ENCODE measurements at places on chromosomes 5 and 9.

DNA sequence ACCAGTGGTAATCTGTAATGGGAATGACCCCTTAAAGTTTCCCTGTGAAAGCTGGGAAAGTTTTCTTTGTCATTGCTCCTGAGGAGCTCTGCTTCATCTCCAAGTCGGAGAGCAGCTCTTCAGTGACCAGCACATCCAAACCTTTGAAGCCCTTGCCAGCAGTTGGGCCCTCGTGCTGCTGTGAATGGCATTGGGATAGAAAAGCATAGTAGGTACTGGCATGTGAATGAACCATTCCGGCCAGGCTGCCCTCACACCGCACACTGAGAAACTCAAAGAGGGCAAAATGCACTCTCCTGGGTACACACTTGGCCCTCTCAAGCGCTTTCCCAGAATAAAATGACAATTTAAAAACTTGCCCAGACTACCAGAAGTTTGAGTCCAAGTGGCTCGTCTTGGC lies 1135.0 kb upstream of the WWC1 start:
- no peak for DNase-seq

GRCh38 chr9:136171801-136172411 lies 33.0 kb downstream of the LHX3 start:
- no peak for DNase-seq

GRCh38 chr9:15622318-15622971 lies 69.6 kb downstream of the CCDC171 start:
- DNase-seq: no peak

GRCh38 chr5:39505791-39506190 lies 81.0 kb upstream of the DAB2 start:
- no peak for DNase-seq

GRCh38 chr9:104227108-104227507 lies 133.0 kb downstream of the SMC2 start:
- no peak for DNase-seq

- no peak for DNase-seq
These were observed 11.9 kb downstream of the VAV2 start for GRCh38 chr9:133979921-133980863.

- no peak for DNase-seq
These were observed 13.5 kb downstream of the ZNF79 start for GRCh38 chr9:127437497-127438264.

DNA sequence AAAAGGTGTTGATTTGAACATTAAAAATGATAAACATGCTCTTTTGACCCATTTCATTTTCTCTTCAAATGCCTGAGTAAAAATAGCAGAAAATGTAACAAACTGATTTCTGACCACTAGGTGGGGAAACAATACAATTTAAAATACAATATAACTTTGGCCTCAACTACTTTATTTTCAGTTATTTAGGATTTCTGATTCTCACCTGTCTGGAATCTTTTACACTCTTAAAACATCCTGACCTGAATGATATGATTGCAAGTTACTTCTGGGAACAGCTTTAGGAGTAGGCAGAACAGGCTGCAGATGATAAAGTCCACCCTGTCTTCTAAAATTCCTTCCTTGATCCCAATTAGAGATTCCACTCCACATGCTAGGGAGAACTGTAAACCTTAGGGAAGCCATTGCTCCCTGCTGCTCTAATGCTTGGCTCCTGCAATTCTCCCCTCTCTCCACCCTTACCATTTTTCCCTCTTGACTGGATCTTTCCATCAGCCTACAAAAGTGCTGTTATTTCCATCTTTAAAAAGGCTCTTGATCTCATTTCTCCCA lies 70.3 kb downstream of the FYB1 start:
- DNase-seq: no peak

DNA sequence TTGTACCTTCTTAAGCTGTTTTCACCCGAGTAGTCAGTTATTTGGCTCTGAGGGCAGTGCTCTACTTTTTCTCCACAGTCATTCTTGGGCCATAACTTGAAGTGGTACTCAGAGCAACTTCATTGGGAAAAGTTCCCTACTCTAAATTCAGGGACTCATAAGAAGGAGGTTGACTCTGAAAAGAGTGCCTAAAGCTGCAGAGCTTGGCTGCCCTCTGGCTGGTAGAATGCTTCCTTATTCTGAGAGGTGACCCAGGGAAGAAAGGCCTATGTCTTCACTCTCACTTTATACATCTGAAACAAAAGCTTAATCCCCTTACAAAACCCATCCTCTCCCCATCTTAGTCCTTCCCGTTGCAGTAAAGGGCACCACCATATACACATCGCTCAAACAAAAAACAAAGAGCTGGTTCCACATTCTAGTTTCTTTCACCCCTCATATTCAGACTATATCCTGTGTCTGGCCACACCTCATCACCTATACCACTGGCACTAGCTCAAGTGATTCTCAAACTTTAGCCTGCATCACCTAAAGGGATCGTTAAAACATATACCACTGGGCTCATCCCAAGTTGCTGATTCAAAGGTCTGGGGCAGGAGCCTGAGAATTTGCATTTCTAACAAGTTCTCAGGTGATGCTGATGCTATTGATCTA lies 7.9 kb downstream of the IGIP start:
- no peak for DNase-seq

- DNase-seq: no peak
These were observed 530.2 kb downstream of the EBF1 start for GRCh38 chr5:158569534-158569933.

GRCh38 chr5:146877783-146878475 lies 628 bp downstream of the PPP2R2B start:
- DNase-seq: no peak

DNA sequence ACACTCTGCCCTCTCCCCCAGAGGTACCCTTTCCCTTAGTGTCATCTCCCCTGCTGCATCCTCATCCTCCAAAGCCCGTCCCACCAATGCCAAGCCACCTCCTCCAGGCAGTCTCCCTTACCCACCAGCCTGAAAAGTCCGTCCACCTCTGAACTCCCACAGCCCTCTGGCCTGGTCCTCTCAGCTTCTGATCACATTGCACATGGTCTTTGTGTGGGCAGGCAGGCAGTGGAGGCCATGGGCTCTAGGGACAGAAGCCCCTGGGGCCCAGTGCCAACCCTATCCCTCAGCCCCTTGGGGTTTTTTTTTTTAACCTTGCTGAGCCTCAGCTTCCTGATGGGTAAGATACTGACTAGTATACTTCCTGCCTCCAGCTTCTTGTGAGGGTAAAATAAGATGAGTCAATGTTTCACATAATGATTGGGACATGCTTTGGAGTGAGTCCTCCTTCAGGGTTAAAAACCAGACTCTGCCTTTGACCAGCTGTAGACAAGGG lies 19.4 kb downstream of the CSF1R start:
- DNase-seq: no peak

- DNase-seq: no peak
These were observed 26.4 kb upstream of the LNPEP start for GRCh38 chr5:96909435-96909834.

DNA sequence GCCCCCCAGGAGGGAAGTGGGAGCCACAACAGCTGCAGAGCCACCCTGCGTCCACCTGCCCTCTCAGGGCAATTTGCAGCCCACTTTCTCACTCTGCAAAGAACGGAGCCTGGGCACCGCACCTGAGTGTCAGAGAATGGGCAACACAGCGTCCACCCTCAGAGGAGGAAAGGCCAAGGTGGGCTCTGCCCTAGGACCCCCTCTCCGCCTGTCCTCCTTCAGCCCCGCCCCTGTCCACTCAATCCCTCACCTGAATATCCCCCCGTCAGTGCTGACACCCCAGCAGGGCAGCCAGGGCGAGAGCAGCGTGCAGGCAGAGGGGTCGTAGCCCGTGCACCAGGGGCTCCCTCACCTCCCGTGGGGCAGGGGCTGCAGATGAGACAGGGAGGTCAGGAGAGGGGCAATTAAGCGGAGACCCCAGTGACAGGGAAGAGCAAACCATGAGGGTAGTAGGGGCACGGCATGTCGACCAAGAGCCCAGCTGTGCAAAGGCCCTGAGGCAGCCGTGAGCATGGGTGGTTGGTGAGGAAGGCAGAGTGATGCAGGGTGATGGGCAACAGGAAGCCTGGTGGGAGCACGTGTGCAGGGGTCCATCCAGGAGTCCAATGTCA lies 140.3 kb downstream of the OLFM1 start:
- DNase-seq: no peak

GRCh38 chr5:132203464-132203818 lies 24.2 kb downstream of the P4HA2 start:
- DNase-seq: no peak

DNA sequence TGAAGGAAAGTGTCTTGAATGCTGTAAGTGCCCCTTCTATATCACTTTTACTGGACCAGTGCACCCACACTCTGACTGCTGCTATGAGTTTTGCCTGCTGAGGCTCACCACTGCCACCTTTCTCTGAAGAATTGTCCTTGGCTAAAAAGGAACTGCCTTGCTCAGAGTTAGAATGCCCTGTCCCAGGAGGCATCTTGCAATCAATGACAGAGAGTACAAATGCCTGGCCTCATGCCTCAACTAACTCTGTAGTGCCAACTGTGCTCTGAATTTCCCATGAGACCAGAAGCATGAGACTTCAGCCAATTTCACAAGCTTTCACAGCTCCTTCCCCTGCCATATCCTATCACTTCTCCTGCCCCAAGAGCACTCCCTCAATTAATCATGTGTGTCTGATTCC lies 569.7 kb downstream of the ZNF608 start:
- no peak for DNase-seq

- no peak for DNase-seq
These were observed 27.6 kb upstream of the RNF130 start for GRCh38 chr5:180098991-180099732.

- DNase-seq: no peak
These were observed 17.9 kb downstream of the ANXA6 start for GRCh38 chr5:151139646-151140045.

DNA sequence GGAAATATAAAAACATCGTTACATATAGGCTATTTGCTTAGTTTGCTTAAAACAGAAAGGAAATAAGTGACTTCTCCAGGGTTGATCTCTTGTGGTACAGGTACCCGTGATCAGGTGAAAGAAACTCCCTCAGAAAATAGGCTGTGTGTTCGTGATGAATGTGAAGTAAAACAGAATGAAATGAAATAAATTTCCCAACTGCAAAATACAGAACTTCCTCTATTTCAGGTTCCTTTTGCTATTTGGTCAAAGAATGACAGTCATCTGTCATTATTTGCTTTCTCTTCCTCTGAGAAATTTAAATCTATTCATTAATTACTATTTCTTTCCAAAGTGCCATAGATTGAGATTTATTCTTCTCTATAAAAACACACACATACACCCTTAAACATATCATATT lies 408.1 kb downstream of the FAM170A start:
- no peak for DNase-seq

- DNase-seq: no peak
These were observed 37.8 kb downstream of the MEF2C start for GRCh38 chr5:88845081-88845697.

DNA sequence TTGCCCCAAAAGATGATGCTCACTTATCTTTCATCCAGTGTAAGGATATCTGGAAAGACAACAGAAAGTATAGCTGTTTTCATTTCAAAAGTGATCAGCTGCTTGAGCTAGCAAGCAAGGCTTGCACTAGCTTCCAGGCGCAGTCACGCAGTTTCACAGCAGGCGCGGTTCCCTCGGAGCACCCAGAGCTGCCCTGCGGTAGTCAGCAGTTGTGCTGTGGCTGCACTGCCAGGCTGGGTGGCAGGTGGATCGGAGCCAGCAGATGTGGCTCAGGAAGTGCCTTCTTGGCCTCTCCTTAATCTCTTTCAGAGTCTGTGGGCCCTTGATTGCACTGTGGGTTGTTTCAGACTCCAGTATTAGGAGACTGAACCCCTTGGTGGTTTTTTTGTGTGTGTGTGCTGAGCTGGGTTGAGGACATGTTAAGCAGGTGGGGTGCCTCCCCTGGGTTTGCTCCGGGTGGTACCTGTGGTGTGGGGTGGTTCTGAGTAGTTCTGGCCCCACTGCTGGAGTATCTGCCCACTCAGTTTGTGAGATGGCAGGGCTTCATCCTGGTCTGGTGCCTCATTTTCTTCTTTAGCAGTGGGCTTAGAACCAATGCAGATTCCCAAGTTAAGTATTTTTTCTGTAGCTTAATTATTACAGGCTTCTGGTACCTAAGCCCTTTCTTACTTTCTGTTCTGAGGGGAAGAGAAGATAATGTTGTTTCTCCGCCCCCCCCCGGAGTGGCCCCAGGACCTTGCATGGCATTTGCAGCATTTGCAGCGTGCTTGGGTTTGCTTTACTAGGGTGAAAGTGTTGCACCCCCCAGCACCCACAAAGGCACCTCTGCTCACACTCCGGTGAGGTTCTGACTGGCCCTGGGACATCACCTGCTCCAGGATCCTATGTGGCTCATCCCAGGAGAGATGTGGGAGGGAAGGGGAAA lies 16.4 kb downstream of the TENT4A start:
- no peak for DNase-seq

- DNase-seq: no peak
These were observed 132.9 kb downstream of the NFIB start for GRCh38 chr9:14180960-14181537.

GRCh38 chr5:93620487-93621326 lies 37.7 kb downstream of the NR2F1 start:
- no peak for DNase-seq

DNA sequence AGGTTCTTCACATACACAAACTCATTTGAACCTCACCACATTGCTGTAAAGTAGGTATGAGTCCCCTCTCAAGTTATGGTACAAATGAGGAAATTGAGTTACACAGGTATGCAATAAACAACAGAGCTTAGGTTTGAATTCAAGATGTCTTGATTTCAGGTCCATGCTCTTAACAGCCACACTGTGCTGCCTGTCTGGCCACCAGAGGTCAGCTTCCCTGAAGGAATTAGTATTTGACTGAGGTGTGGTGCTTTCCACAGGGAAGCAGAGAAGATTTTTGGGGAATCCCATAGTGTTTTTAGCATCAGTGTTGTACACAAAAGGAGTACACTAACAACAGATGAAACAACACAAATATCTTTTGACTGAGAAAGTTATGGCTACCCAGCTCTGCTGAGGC lies 94.4 kb upstream of the ITGA1 start:
- DNase-seq: no peak

GRCh38 chr5:103178167-103178566 lies 58.1 kb downstream of the PPIP5K2 start:
- DNase-seq: no peak

DNA sequence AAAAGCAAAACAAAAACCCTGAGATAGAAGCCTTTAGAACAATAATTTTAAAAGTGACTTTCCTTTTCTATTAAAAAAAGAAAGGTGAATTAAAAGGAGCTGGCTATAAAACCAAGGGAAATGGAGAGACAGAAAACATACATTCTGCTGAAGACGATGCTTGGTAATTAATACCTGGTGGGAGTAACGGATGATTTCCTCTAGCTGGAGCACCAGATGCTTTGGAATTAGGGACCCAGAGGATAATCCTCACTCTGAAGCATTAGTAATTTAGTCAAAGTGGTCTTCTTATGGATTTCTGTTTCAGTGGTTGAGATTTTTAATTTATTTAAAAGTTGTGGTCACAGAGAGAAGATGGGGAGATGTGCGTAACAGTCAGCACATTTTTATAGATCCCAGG lies 982.5 kb downstream of the TLE4 start:
- no peak for DNase-seq

GRCh38 chr9:130904070-130905044 lies 7.7 kb upstream of the QRFP start:
- no peak for DNase-seq

DNA sequence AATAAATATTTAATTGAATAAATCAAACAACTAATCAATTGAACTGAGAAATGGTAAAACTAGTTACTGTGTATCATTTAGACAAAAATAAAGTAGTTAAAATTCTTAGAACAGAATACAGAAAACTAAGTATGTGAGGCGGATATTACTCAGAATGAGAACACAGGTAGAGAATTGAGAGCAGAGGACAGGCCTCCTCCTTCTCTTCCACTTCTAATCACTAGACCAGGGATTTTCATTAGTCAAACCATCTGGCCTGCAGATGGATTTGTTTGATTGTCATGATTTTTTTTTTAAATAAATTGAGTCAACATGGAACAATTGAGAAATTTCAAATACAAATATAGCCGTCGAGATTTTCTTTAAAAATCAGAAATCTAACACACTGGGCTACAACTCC lies 198.6 kb upstream of the HMHB1 start:
- DNase-seq: no peak
